ENCODE measurements at places on chromosomes 4 and X.
A peak's percentile ranks its signal among the peaks of the same experiment; 100 is the strongest.

DNA sequence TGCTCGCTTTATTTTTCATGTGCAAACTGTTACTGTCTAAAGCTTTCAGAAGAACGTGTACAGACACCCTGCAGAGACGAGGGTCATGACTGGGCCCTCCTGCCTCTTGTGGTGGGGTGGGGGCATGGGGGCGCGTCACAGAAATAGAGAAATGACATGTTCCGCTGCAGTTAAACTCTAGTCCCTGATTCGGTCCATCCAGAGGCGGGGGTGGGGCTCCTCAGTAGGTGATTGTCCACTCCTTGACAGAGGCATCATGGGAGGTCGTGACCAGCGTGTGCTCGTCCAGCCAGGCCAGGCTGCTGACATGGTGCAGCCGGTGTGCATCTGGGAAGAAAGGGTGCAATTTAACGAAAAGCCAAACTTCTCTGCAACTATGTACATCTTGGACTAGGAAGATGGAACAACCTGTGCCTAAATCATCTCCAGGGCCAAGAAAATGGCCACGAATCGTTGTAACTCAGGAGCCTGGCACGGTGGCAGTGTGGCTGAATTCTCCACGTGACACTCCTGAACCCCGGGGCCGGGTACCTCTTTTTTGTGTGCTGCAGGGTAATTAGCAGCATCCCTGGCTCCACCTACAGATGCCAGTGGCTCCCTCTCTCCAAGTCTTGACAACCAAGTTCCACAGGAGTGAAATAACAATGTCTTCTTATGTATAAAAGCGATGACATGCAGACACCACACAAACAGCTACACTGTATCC, 41.3 kb downstream of the WDR1 start:
- DNase-seq = no peak

- DNase-seq = no peak
These were observed 163.3 kb upstream of the RASGEF1B start for GRCh38 chr4:81634766-81635549.

DNA sequence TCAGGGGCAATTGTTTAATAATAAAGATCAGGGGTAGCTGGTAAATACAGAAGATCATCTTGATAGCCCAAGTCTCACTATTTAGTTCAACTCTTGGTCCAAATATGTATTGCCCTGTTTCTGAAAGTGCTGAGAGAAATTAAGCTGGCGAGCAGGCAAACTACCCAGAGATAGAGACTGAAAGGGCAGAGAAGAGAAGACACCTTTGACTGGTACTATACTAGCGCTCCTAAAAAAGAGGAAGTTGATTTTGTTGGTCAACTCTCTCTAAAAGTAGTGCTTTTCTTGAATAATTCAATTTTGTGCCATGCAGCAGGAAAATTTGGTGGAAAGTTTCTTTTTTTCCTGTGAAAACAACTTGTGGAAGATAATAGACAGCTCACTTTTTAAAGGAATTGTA, 64.0 kb downstream of the IGSF1 start:
- DNase-seq = no peak

DNA sequence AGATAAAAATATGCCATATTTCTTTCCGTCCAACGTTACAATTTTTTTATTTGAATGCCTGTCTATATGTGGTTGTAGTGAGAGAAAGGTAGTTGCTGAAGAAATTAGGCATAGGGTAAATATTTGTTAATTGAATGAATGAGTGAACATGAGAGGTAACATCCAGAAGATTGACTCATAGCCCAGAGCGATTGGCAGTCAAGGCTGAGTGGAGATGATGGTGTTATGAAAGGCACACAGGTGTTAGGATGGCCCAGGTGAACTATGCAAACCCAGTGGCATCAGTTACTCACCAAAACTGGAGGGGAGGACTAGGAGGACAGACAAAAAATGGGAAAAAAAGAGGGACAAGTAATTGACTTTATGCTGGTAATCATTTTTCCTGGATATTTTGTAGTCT, 31.7 kb upstream of the SPRY1 start:
- DNase-seq = no peak

DNA sequence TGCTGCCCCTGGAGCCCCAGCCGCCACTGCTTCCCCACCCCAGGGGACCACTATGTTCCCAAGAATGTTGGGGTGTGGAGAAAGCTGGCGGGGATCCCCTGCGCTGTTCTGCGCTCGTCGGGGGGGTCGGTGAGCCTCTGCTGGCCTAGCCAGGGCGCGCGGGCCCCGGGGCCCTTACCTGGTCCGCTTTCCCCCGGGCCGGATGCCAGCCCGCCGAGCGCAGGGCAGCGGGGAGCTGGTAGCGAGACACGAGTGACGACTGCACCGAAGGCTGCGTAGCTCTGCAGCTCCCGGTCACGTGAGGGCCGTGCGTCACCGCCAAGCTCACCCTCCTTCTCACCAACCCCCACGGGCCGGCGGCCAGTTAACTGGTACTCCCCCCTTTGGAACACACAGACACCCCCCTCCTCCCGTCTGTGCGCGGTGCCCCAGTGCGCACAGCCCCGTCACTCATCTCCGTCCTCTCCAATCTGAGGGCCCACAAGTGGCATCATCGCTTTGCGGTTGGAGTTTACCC, at the start of gene BEX1:
TSS of gene BEX1 (minus strand) at position 254 of the 517 bp plus-strand sequence. CDS start 897 bp downstream, outside the sequence.
- DNase-seq = no peak

DNA sequence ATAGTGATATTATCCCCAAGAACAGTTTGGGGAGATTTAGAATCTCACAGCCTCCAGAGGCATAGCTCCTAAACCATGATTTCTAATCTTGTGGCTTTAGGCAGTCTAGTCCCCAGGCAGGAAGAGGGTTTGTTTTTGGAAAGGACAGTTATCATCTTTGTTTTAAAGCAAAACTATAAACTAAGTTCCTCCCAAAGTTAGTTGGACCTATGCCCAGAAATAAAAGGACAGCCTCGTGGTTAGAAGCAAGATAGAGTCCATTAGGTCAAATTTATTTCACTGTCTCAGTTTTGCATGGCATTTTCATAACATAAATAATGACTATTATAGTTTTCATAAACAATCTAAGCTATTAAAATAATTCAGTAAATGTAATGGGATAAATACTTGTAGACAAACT, 120.5 kb downstream of the MAGEC2 start:
- DNase-seq = no peak

GRCh38 chr4:17811078-17811603, 362 bp downstream of the NCAPG start:
- no peak for DNase-seq

DNA sequence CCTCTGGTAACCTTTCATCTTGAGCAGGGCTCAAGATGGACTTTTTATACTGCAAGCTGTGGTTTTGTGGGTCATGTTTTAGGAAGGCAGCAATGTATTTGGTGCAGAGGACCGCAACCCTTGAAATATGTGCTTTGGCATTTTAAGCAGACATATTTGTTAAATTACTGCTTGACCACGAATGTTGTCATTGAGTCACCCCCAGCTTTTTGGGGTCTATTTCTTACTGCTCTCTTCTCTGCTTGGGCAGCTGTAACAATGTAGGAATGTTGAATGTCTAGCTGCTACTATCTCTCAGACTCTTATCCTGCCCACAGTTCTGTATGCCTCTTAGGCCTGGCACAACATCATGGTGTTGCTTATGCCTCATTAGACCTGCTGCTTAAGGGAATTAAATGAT, 6.0 kb downstream of the RBPJ start:
- DNase-seq = no peak

- no peak for DNase-seq
These were observed 319.3 kb downstream of the RAB28 start for GRCh38 chr4:13164783-13165331.

GRCh38 chr4:26525771-26526150, 35.5 kb upstream of the CCKAR start:
- DNase-seq = no peak

GRCh38 chrX:119118780-119119395, 8.7 kb downstream of the KIAA1210 start:
- peak; percentile 46 for DNase-seq

GRCh38 chr4:54165438-54165837, 63.7 kb upstream of the PDGFRA start:
- DNase-seq = no peak

DNA sequence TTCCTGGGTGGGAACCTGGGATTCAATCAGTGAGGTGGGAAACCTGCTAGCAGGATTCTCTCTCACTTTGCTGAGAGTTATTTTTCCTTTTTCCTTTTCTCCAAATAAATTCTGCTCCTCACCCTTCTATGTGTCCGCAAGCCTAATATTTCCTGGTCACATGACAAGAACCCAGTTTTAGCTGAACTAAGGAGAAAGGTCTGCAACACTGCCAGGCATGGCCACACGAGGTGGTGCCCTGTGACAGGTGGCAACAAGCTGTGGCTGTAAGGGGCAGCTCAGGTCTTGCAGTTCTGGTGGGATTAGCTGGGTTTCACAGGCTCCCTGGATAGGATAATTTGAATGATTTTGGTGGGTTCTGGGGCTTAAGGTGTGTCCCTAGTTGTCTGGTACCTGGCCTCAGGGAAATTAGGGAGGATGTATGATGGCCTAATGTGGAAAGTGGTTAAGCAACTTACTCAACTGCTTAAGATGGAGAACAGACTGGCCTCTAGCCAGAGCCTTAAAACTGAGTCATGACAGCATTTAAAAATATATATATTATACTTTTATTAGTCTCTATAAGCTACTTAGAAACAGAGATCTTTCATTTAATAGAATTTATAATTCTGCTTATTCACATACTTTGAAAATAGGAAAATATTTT, 215.0 kb downstream of the IL15 start:
- DNase-seq = no peak

DNA sequence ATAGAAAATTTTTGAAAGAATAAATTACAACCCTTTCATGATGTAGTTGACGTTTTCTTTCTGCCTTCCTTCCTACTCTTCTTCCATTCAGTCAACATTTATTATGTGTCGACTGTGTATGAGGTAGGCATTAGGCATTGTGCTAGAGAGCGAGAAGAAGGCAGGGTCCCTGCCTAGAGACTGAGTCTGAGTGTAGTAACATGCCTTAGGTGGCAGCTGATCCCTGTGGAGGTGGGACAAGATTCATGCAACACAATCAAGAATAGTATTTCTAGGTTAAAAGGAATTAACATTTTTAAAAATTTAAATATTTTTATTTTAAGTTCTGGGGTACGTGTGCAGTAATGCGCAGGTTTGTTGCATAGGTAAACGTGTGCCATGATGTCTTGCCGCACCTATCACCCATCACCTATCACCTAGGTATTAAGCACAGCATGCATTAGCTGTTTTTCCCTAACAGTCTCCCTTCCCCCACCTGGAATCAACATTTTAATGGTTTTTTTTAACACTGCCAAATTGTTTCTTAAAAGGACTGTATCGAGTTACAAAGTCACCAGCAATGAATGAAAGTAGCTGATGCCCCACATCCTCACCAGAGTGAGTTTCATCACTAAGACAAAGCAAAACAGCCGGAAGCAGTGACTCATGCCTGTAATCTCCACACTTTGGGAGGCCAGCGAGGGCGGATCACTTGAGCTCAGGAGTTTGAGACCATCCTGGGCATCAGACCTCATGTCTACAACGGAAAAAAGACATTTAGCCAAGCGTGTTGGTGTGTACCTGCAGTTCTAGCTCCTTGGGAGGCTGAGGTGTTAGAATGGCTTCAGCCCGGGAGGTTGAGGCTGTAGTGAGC, 84.0 kb downstream of the WWC2 start:
- DNase-seq = peak; percentile 50

- DNase-seq = no peak
These were observed 547.0 kb upstream of the NDST4 start for GRCh38 chr4:115660465-115660864.

- no peak for DNase-seq
These were observed 655.6 kb upstream of the PCDH10 start for GRCh38 chr4:132493476-132493875.

DNA sequence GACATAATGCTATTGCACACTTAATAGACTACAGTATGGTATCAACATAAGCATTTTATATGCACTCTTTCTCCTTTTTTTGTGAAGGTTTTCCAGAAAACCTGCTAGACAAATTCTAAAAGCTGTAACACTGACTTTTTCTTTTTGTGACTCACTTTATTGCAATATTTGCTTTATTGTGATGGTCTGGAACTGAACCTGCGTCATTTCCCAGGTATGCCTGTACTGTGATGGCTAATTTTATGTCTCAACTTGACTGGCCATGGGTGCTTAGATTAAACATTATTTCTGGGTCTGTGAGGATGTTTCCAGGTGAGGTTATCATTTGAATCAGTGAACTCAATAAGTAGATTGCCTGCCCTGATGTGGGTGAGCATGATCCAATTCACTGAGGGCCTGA, 35.5 kb upstream of the LAMP2 start:
- no peak for DNase-seq

DNA sequence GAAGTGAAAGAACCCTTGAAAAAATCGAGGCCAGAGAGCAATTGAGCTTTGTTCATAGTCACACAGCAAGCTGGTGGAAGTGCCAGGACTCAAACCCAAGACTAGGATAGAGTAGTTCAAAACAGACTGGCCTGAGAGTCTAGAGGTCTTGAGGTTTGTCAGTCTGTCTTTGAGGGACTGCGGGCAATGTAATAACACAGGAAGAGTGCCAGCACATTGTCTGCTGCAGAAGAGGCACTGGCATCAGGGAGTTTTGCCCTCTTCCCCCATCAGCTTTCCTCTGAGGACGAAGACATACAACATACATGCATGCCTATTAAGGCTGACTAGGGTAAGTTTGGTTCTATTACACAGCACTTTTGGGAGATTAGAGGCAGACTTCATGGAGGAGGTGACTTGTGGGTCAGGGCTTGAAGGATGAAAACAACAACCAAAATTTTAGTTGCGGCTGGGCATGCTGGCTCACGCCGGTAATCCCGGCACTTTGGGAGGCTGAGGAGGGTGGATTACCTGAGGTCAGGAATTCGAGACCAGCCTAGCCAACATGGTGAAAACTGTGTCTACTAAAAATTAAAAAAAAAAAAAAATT, 64.1 kb upstream of the LAS1L start:
- DNase-seq = no peak

DNA sequence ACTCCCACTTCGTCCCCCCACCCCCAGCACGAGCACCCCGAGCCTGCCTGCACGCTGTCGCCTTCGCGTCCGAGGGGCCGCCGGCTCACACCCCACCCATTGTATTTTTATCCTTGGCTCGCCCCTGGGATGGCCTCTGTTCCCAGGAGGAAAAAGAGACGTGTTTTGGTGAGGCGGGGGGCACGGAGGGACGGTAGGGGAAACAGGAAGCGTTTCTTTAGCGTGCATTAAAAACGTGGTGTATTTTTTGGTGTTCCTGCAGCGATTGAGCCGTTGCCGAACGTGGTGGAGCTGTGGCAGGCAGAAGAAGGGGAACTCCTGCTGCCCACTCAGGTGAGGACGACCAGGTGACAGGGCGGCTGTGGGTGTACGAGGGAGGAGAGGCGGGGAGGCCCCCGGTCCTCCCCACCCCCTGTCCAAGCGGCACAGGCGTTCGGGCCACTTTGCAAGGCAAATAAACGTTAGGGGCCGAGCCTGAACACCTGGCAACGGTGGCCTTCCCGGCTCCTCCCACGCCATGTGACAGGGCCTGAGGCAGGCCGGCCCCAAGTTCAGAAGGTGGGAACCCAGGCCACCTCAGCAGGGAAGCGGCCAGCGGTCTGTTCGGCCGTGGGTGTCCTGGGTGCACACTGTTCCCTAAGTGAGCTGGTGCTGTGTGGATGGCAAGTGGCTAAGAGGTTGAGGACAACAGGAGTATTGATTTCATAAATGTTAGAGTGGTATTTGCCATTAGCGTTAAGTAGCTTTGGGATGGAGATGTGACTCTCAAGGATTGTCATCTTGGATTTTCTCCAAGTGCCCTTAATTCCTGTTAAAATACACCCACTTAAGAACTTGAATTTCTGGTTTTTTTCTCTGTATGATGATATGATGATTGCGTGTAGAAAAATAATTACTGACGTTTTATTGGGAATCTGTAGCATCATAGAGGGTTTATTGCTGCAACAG, 1.1 kb downstream of the TMEM131L start:
- DNase-seq = no peak

- no peak for DNase-seq
These were observed 485.8 kb upstream of the ATOH1 start for GRCh38 chr4:93342738-93343137.
